Stimulated activated CD4-positive, alpha-beta T cell treated with anti-CD3 and anti-CD28 coated beads, TNF-alpha, amount 100 ng/mL, for 1 hour (primary cell): ENCODE measurements at places on chromosomes 5 and 9.

GRCh38 chr5:31639481-31640411 is 815 bp downstream of the PDZD2 start:
- DNase-seq, result no peak

DNA sequence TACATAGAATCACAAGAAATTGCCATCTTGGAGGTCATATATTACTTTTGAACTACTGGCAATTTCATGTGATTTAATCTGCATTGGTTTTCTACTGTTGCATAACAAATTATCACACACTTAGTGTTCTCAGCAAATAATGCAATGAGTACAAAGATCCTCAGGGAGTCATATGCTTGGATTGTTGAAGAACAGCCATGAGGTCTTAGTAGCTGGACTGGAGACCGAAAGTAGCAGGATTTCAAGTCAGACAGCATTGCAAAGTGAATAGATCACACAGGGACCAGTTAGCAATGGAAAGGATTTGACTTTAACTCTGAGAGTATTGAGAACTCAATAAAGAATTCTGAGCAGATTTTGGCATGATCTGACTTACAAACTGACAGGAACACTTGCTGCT is 32.2 kb upstream of the FRMD3 start:
- DNase-seq, result no peak

- no peak for DNase-seq
These were observed 87.4 kb upstream of the SH3PXD2B start for GRCh38 chr5:172541773-172542136.

DNA sequence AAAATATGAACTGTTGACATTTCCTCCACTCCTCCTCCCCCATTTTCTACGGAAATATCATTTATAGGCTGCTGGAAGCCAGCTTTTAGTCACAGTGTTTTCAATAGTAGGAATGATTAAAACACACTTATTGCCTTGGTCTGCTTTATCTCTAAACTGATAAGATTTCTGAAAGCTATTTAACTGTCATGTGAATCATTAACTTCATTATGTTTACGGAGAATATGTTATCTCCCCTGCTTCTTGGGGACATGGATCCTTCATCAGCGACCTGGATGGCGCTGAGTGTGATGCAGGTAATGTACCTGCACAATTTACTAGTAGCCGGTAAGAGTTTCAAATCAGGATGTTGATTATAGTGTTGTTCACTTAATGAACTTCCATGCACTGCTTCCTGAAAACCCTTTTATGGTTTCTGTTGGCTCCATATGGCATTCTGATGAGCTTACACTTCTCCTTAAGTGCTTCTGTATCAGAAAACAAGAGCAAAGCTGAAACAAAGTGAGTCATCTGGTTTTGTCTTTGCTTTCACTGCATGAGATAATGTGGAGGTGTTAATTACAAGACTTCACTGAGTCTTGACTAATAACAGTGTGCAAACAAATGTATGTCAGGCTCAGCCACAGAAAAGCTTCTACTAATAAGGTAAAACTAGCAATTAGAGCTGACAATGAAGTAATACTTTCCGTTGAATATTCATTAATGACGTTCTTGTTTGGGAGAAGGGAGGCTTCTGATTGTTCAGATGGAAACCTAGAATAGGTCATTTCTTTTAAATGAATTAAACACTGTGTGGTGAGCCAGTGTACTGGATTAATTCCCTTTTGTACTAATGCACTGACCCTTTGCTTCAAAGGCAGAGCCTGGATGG is 162.4 kb upstream of the ZNF608 start:
- DNase-seq, result no peak

GRCh38 chr9:124038790-124039633 is 27.4 kb downstream of the LHX2 start:
- no peak for DNase-seq

DNA sequence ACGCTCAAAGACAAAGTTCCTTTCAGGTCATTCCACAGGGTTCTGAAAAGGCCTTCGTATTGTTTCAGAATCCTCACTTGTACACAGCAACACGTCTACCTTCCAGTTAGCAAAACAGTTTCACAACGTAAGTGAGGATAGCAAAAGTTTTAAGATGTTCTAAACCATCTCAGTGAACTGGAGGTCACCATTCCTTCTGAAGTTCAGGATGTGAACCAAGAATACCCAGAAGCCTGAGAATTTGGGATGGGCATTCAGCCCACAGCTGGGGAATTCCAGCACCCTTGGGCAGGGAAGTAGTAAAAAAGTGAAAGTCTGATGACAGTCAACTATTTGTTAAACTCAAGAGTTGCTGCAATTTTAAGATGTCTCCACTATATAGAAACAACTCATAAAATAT is 224.5 kb downstream of the BNC2 start:
- DNase-seq, result no peak

- no peak for DNase-seq
These were observed 40.3 kb upstream of the ANKRD55 start for GRCh38 chr5:56273376-56273955.

GRCh38 chr5:42970636-42971559 is 69.2 kb downstream of the ANXA2R start:
- no peak for DNase-seq

- DNase-seq, result no peak
These were observed 17.4 kb upstream of the OBP2B start for GRCh38 chr9:133226219-133227171.

- DNase-seq, result no peak
These were observed 3.3 kb upstream of the HAPLN1 start for GRCh38 chr5:83724001-83724400.

GRCh38 chr5:124262991-124263571 is 483.4 kb downstream of the ZNF608 start:
- DNase-seq, result no peak

DNA sequence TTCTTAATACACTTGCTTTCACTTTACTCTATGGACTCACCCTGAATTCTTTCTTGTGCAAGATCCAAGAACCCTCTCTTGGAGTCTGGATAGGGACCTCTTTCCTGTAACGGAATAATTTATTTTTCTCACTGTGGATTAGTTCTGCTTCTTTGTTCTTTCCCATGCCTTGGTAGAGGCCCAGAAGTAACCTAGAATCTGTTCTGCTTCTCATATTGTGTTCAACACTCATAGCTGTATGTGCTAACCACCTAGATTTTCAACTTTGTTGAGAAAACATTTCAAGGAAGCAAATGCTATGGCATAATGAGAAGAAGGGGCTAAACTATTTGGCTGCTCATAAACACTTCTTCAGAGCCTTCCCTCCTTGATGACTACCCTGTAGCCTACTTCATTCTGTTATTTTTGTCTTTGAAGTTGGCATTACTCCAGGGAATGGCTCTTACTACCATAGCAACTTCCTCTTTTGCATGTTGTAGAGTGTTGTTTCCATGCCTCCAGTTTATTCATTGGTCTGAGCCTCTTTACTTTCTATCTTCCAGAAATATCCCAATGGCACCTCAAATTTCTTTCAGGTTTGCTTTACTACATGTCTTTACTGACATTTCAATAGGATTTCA is 74.3 kb downstream of the KIAA0825 start:
- no peak for DNase-seq

DNA sequence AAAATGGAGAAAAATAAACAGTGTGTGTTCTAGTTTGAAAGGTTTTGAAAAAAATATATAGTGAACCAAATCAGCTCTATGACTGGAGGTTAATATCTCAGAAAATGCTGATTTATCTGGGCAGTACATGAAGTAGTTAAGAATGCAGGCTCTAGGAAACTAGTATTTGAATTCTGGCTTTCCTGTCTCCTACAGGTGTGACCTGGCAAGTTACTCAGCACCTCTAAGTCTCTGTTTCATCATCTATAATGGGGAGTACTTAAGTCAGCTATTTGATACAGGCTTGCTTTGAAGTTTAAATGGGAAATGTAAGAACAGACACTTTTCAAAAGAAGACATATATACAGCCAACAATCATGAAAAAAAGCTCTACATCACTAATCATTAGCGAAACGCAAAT is 5.2 kb downstream of the GRAMD2B start:
- DNase-seq, result no peak

DNA sequence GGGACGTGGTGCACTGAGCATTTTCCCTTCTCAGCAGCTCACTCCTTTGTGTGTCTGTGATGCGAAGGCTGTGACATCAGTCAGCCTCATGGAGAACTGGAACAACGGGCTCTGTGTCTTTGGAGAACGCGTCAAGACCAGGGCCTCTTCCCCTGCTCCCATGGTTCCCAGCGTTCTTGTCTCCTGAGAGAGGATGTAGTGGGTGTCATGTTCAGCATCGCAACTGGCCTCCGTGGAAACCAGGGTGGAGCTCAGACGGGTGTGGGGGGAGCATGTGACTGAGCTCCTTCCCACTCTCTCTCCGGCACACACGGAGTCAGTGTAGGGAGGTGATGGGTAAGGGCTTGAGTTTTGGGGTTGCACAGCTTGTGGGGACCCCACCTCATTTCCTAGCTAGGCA is 59.7 kb downstream of the TENT4A start:
- DNase-seq, result no peak

DNA sequence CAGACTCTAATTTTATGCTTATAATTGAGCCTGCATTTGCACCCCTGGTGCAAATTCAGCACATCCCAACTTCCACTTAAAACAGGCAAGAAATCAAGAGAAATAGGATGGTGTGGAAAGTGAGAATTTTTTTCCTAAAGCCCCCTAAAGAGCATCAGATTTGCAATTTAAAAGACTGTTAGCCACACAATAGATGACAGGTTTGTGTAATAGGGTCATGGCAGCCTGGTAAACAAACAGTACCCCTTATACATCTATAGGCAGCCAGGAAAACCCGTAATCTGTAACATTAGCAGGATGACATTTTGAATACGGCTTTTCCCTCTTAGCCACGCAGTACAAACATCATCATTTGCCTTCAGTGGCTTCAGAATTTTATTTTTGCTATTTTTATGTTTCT is 17.2 kb downstream of the EBF1 start:
- DNase-seq, result no peak
